SW480 (cell line): ENCODE measurements at places on chromosomes 3 and 15.

GRCh38 chr3:9970020-9970652 lies 16.5 kb downstream of the EMC3 start:
- DNase-seq = no peak

- DNase-seq = no peak
These were observed 300.5 kb upstream of the LRRFIP2 start for GRCh38 chr3:37474901-37475331.

DNA sequence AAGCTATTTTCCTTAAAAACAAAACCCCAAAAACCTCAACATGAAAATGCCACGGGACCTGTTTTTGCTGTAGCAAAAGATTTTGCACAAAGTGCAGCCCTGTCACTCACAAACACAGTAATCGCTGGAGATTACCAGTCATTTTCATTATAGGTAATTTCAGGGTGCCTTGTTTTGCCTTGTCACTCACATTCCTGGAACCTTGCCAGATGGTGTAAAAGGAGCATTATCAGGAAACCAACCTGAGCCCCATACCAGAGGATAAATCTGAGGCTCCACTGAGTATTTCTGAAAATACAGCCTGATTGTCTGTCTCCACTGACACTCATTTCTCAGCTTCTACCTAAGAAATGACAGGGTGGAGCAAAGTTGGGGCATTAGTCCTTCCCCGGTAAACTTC lies 791.3 kb upstream of the LMCD1 start:
- DNase-seq = no peak

- DNase-seq = no peak
These were observed 57.9 kb upstream of the SAMMSON start for GRCh38 chr3:69941439-69942176.

- DNase-seq = no peak
These were observed 86.8 kb downstream of the NAALADL2 start for GRCh38 chr3:174945951-174946350.

- no peak for DNase-seq
These were observed 176.7 kb downstream of the PDZRN3 start for GRCh38 chr3:73448041-73448440.
